ENCODE measurements at places on chromosomes 7 and 10.

DNA sequence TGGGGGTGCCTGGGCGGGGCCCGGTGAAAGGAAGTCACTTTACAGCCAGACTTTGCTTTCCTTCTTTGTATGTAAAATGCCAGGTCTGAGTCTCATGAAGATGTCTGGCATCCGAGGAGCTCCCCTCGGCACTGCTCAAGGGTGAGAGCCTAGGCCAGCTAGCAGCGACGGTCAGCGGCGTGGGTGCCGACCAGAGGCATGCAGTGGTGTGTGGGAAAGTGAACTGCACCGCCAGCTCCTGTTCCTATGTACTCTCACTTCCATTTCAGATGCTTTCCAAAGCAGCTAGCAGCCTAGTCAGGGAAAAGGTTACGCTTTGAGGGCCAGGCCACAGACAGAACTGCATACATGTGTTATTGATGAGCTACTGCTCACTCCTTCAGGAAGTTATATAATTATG lies 172.8 kb downstream of the ZMYND11 start:
- no peak for DNase-seq

GRCh38 chr7:81007051-81007450 lies 88.2 kb upstream of the SEMA3C start:
- no peak for DNase-seq

DNA sequence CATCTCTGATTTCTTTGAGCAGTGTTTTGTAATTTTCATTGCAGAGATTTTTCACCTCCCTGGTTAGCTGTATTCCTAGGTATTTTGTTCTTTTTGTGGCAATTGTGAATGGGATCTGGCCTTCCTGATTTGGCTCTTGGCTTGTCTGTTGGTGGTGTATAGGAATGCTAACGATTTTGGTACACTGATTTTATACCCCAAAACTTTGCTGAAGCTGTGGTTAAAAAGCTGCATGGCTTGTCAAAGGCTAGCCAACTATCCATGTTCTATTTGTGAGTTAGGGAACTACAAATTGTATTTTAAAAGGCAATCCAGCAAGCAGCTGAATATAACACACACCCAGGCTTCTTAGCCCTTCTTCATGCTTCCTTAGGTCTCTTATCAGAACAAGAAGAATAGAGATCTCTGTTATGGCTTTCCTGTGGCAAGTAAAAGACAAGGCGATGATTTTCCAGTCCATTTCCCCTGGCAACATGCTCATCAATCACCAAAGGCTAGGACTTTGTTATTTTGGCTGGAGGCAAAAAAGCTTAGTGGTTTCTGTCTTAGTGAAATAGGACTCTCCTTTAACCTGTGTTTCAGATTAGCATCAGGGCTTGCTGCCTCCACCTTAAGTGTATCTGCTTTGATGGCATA lies 77.5 kb downstream of the CDK6 start:
- DNase-seq = no peak

DNA sequence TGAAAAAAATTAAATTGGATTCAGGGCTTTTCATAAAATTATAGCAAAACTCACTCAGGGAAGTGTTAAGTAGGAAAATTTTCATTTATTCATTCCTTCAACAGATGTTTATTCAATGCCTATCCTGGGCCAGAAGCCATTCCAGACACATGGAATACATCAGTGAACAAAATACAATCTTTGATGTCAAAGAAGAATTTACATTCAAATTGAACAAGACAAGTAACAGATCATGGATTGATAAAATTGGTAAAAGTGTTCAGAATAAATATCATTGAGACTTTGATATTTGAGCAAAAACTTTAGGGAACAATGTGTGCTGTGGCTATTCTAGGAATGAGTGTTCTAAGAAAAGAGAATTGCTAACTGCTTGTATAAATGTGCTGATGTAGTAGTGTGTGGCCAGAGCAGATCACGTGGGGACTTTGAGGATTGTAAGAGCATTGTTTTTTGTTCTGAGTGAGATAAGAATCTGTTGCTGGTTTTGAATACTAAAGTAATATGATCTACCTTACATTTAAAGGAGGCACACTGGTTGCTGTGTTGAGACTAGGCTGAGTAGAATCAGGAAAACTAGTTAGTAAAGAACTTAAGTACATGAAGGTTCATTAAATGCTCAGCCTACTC lies 957.2 kb downstream of the PCDH15 start:
- DNase-seq = no peak

GRCh38 chr7:101606498-101606923 lies 22.6 kb downstream of the MYL10 start:
- DNase-seq = no peak

DNA sequence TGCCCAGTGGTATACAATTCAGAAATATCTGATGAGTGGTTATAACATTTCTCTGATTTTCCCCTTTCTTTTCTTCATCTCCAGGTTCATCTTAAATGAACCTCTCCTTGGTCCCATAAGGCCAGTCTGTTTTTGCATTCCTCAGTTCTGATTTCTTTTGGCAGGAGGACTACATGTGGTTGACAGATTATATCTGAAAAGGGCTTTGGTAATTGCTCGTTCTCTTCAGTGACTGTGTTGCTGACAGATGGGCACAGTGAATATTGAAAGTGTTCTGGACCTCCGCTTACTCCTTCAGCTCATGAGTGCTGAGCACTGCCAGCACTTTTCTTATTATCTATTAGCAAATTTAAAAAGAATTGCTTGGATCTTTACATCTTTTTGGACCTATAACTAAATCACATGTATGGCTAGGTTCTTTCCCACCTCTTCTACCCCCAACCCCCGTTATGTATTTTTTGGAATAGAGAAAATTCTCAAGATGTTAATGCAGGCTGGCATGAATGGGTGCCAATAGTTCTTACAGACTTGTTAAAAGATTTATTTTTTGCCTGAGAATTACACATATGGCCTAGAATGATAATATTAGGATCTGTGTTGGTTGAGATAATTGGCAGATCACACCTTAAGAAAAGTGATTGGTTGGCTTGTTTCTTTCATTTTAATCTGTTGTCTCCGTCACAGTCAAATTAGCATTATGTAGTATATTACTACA lies 323.0 kb downstream of the EXOC4 start:
- DNase-seq = no peak

DNA sequence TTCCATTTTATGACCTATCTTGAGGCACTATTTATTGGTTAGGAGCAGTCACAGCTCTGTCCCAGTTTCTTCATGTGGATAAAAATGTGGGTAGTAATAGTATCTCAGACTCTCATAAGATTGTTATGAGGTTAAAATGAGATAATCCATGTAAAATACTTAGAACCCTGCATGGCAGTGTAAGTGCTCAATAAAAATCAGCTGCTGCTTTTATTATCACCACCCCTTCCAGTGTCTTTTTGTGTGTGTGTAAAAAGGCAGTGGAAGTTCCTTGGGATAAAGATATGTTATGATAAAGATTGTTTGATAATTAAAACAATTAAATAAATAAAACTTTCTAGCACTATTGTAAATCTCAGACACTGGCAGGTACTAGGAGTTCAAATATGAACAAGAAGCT lies 15.5 kb downstream of the TES start:
- DNase-seq = no peak

- peak; percentile 78 for DNase-seq
Measured at GRCh38 chr7:91286432-91286831, 22.2 kb downstream of the FZD1 start.

DNA sequence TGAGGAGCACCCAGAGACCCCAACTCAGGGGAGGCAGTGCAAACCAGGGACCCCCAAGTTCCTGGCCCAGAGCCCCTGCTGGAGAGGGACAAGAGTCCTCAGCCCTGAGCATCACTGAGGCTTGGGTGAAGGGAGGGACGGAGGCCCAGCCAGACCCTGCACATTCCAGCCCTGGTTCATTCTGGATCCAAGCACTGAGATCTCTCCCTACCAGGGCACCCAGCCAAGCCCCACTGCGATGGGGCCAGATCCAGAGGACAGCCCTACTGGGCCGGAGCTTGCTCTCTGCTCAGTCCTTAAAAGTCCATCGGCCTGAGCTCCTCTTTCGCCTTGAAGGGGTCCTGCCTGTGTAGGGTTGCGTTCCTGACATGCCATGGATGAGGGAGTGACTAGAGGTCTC lies 40.5 kb upstream of the RABGEF1 start:
- DNase-seq = no peak

DNA sequence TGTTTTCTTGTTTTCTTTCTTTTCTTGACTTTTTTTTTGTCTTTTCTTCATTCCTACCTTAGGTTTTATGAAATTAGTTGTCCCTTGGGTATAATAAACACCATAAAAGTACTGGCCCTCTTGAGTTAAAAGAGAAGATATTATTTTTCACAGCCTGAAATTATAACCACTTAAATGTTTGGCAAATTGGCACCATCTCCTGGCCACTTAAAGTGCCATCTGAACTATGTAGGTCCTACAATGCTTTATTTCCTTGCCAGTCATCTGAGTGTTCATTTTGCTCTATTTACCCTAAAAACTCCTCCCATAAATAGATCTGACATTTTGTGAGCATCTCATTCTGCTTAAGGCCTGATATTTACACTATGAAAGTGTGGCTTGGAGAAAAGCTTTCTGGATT lies 98.9 kb upstream of the PRKCQ start:
- DNase-seq = no peak

DNA sequence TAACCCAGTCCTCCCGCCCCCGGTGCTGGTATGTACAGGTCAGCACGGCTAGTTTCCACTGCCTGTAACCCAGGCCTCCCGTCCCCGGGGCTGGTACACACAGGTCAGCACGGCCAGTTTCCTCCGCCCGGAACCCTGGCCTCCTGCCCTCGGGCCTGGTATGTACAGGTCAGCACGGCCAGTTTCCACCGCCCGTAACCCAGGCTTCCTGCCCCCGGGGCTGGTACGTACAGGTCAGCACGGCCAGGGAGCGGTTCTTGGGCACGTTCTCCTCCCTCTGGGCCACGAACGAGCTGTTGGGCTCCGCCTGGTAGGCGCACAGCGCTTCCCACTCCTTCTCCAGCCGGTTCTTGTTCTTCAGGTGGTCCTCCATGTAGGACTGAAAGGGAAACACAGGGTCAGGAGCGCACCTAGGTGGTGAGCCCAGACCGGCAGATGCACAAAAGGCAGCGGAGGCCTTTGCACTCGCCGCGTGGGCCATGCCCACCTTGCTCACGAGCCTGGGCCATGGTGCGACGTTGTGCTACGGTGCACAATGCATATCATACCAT lies 284.4 kb downstream of the DNAJB6 start:
- DNase-seq = no peak

DNA sequence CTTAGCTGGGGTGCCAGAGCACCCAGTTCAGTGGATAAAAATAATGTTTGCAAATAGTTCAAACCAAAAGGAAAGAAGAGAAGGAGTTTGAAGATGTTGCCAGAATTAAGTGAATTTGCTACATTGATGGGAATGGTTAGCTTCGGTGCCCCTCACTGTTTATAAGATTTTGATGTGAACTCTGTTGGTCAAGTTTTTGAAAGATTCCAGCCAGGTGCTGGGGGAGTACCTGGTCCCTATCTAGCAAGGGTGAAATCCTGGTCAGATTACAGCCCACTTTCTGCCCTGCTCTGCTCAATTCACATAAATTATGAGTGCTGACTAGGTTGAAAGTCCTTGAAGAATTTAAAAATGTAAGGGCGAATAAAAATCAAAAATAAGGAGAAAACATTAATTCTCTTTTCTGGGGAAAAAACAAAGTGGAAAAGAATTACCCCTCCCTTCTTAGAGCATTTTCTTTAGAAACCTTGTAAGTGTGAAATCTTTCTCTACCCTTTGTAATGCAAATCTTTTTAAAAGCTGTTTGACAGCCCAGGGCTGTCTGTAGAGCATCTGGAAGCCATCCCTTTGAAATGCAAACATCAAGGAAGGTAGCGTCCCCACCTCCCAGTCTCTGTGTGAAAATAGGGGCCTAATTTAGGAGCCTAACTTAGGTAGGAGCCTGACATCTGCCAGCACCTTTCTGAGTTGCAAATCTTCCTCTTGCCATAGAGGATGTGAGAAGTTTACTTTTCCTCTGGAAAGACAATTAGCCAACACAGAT lies 1.4 kb upstream of the GIMAP5 start:
- DNase-seq = no peak

GRCh38 chr10:103958996-103959395 lies 7.9 kb upstream of the SLK start:
- no peak for DNase-seq

DNA sequence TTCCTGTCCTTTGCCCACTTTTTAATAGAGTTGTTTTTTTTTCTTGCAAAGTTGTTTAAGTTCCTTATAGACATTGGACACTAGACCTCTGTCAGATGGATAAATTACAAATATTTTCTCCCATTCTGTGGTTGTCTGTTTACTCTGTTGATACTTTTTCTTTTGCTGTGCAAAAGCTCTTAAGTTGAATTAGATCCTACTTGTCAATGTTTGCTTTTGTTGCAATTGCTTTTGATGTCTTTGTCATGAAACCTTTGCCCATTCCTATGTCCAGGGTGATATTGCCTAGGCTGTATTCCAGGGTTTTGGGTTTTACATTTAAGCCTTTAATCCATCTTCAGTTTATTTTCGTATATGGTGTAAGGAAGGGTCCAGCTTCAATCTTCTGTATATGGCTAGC lies 76.9 kb upstream of the AGR3 start:
- DNase-seq = no peak

GRCh38 chr10:5659702-5660528 lies 6.5 kb downstream of the ASB13 start:
- no peak for DNase-seq

DNA sequence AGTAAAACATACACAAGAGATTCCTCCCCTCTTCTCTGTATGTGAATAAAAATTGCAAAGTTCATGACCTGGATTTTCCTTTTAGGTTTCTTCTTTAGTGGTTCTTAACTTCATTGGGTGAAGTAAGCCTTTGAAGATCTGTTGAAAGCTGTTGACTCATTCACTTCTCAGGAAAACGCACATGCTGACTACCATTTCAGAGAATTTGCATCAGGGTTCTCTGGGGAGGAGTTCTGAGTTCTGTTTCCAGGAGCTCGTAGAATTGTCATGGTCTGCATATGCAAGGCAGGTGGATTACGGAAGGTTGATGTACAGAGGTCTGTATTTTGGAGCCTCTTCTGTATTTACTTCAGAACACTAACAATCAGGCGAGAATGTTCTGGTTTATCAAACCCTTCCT lies 962 bp upstream of the SLC26A4 start:
- DNase-seq = no peak

- DNase-seq = no peak
Measured at GRCh38 chr7:106019470-106019820, 56.4 kb downstream of the CDHR3 start.

GRCh38 chr7:37476428-37476827 lies 27.8 kb upstream of the ELMO1 start:
- no peak for DNase-seq

- no peak for DNase-seq
Measured at GRCh38 chr10:109887243-109887642, 36.1 kb downstream of the XPNPEP1 start.

- DNase-seq = no peak
Measured at GRCh38 chr7:95716357-95717122, 55.8 kb upstream of the DYNC1I1 start.

- no peak for DNase-seq
Measured at GRCh38 chr7:140677496-140677895, 4.8 kb downstream of the ADCK2 start.

GRCh38 chr10:10788761-10789160 lies 228.9 kb upstream of the CELF2 start:
- DNase-seq = no peak

- no peak for DNase-seq
Measured at GRCh38 chr10:24703700-24704099, 20.0 kb downstream of the ARHGAP21 start.

Measured in COR-L47 (cell line).